Activated CD8-positive, alpha-beta memory T cell treated with anti-CD3 and anti-CD28 coated beads, Interleukin-2, amount 50 U/mL, for 48 hours (primary cell): ENCODE measurements at places on chromosomes 1 and 21.

DNA sequence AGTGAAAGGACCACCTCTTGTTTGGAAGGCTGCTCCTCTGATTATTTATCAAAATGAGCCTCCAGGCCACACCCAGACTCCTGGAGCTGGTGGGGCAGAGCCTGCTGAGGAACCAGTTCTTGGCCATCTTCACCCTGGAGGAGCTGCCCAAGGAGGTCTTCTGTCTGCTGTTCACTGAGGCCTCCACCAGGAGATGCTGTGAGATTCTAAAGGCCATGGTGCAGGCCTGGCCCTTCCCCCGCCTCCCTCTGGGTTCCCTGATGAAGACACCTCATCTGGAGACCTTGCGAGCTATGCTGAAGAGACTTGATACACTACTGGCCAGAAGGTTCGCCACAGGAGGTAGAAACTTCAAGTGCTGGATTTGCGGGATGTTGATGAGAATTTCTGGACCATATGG is 61.7 kb upstream of the GJA8 start:
- no peak for DNase-seq

DNA sequence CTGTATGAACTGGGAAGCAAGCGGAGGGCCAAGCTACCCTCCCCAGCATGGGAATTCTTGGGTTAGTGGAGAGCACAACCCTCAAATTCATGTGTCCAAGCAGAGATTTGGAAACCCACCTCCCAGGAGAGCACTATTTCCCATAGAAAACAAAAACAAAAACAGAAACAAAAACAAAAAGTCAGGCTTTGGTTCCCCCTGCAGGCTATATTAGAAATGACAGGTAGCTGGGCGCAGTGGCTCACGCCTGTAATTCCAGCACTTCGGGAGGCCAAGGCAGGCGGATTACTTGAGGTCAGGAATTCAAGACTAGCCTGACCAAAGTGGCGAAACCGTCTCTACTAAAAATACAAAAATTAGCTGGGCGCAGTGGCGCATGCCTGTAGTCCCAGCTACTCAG is 10.8 kb downstream of the MINDY1 start:
- no peak for DNase-seq

DNA sequence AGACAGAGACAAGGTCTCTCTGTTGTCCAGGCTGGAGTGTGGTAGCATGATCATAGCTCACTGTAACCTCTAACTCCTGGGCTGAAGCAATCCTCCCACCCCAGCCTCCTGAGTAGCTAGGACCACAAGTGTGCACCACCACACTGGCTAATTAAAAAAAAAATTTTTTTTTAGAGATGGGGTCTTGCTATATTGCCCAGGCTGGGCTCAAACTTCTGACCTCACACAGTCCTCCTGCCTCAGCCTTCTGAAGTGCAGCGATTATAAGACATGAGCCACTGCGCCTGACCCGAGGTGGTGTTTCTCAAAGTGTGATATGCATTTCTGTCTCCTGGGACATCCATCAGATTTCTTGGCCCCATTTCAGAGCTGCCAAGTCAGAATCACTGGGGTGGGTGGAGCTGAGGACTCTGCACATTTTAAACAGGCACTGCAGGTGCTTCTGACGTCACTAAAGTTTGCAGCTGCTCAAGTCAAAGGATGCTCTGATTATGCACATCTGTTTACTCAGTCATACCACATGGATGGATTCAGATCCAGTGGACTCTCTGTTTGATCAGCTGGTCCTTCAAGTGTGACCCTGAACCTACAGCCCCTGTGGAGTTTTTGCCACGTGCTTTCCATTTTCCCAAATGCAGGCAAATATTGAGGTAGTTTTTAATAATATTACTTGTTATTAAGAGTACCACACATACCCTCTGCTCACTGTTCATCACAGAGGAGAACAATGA is 21.4 kb downstream of the TGFB2 start:
- DNase-seq: no peak

DNA sequence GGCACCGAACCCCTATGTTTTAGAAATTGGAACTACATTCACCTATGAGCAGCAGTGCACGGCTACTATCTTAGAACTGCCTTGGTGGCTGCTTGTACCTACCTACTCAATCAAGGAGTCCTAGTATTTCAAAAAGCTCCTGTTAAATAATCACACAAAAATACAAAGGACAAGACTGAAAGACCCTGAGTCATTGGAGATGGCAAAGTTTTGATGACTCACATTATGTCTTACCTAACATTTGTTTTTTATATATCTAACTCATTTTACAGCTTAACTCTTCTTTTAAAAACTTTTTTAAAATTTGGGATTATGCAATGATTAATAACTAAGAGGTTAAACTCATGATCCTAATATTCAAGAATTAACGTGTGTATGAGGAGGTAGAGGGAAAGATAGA is 1206.0 kb upstream of the TMPRSS15 start:
- DNase-seq: no peak

GRCh38 chr1:175493321-175494010 is 249.9 kb downstream of the TNR start:
- no peak for DNase-seq

DNA sequence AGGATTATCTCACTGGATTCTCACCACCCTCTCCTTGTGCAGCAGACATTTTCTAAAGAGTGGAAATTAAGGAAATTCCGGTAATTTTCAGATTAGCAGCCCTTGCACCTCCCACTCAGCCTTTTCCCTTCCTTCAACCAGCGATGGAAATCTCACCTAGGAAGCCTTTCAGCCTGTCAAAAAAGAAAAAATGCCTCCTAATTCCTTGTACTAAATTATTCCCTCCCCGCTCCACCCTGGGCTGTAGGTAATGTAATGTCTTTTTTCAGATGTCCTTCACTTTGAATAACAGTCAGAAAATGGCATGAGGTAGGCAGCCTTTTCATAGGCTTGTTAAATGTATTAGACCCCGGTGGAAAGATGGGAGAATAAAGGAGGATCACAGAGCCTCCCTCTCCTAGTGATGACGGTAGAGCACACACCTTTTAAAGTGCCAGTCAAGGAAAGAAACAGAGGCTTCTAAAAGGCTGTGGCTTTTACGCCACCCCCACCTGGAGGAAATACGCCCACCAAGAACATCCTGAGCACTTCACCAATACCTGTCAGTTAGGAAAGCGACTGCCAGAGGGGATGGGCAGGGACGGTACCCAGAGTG is 62.8 kb upstream of the NEK2 start:
- no peak for DNase-seq

DNA sequence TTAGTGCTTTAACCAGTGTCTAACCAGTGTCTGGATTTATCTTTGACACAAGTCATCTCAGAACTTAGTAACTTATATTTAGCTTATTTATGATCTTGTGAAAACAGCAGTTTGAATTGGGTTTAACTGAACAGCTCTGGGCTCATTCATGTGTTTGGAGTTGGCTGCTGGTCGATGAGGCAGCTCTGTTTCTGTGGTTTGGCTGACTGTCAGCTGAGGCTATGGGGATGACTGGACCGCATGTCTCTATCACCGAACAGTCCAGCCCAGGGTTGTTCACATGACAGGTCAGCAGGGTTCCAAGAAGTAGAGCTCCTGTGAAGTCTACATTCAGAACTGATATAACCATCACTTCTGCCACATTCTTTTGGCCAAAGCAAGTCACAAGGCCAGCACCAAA is 29.1 kb upstream of the C21orf91 start:
- DNase-seq: no peak

- no peak for DNase-seq
Measured at GRCh38 chr1:103256490-103256889, 148.2 kb upstream of the COL11A1 start.

- no peak for DNase-seq
Measured at GRCh38 chr1:53295726-53296116, 32.1 kb downstream of the LRP8 start.

DNA sequence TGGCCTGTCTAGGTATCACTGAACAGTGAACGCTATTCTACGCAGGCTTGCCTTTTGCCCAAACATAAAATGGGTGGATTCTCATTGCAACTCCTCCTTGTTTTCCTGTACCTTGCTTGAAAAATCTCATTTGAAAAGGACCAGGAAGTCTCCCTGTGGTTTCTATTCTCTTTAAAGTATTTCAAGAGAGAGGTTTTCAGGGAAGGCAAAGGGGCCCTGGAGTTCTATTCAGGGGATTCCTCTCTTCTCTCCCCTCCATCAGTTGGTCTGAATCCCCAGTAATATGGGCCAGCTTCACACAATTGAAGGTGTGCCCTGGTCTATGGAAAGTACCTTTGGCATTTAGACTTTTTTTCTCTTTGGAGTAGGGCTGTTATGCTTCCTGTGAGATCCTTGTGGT is 311.3 kb downstream of the RGS7 start:
- no peak for DNase-seq

- DNase-seq: no peak
Measured at GRCh38 chr1:86035101-86035500, 121.5 kb downstream of the COL24A1 start.

GRCh38 chr1:109677459-109677858 is 9.6 kb downstream of the GSTM2 start:
- no peak for DNase-seq

DNA sequence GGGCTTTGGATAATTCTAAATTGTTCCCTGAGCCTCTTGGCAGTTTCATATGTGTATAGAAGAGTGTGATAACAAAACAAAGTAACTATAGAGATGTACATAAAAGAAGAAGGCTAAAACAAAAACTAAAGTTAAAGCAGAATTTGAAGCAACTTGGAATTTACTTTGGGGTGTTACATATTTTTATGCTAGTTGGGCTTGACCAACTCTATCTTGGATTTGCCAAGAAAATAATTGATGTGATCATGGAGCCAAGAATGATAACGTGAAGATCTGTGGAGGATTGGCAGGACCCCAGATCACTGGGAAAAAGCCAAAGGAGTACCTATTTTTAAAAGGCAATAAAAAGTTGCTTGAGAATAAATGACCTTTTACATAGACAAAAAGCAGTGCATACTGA is 206.9 kb downstream of the LMO4 start:
- DNase-seq: no peak

DNA sequence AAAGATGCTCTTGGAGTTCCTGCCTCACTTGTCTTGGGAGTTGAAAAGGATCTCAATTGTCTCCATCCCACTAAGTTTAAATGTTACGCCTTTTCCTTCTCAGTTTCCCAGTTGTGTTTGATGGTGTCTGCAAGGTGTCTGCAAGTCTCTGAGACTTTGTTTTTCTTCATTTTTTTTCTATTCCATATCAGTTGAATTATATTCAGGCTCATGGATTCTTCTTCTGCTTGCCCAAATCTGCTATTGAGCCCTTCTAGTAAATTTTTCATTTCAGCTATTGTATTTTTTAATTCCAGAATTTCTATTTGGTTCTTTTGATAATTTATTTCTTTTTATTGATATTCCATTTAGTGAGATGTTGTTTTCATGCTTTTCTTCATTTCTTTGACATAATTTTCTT is 47.4 kb upstream of the TSHB start:
- DNase-seq: no peak

DNA sequence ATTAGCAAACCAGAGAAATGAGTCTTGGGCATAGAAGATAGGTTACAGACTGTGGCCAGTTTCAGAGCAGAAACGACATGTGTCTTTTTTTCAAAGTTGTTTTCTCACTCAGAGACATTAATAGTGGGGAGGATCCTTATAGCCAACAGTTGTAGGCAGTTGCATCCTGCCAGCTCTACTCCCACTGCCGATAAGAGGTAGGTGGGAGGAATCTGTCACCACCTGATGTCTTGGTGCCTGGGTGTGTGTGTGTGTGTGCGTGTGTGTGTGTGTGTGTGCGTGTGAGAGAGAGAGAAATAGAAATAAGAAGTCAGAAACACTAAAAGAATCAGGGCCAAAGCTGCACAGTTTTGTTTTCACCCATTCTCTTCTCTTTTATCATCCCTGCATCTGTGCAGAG is 219.5 kb downstream of the ZP4 start:
- DNase-seq: no peak

DNA sequence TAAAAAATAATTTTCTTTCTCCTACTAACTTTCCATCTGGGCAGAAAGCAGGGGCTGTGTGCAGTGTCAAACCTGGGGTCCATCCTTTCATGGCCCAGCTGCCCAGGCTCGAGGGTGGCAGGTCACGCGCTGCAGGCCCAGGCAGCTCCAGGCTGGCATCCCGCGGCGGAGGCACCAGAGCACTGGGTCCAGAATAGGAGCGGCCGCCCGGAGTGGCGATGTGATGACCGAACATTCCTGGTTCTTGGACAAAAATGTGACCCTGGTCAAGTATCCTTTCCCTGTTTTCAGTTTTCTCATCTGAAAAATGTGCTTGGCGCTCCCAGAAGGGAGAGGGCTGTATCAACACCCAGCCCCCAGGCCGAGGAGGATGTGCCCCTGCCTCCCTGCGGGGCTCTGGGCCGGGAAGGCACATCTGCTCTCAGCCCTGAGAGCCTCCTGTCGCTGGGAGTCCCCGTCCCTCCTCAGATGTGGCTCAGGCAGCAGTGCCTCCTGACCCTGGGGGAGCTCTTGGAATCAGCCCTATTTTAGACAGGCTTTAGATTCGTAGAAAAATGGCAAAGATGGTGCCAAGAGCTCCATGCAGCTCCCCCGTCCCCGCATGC is 29.3 kb downstream of the SLX9 start:
- no peak for DNase-seq

DNA sequence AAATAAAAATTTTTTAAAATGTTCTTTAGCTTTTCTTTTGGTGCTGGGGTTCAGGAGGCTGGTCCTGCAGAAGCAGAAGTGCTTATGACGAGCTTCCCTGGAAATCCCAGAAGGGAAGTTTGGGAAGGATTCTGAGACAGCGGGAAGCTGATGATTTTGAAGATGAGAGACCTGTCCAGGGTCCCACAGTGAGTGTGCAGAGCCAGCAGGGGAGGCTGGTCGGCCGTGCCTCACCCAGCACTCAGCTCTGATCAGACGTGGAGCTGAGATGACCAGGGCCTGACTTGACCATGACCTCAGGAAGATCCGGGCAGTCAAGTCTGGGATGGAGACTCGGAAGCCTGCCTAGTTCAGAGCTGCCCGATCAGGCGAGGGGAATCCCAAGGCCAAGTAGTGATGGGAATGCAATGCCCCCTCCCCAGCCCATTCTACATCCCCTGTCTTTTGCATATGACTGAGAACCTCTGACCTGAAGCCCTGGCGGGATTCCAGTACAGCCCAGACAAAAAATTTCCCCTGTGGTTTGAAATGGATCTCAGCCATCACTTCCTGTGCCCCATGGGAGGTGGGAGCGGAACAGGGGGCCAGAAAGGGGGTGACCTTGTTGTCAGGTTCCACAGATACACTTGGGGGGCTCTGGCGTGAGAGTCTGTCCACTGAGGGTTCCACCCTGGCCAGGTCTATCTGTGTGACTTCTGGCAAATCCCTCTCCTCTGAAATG is 96.8 kb upstream of the RUNX3 start:
- DNase-seq: no peak

- no peak for DNase-seq
Measured at GRCh38 chr21:28953247-28953646, 39.4 kb downstream of the LTN1 start.

- no peak for DNase-seq
Measured at GRCh38 chr1:152182944-152183361, 23.9 kb upstream of the RPTN start.

GRCh38 chr1:205339717-205340116 is 17.0 kb downstream of the KLHDC8A start:
- DNase-seq: no peak

- DNase-seq: no peak
Measured at GRCh38 chr1:89611721-89612120, 21.2 kb upstream of the LRRC8C start.
